ENCODE measurements at places on chromosomes 1 and 21. TPM values are rescaled to one million over a fixed set of nuclear protein-coding genes. Genes with fewer than 3 reads are reported as not detected.

DNA sequence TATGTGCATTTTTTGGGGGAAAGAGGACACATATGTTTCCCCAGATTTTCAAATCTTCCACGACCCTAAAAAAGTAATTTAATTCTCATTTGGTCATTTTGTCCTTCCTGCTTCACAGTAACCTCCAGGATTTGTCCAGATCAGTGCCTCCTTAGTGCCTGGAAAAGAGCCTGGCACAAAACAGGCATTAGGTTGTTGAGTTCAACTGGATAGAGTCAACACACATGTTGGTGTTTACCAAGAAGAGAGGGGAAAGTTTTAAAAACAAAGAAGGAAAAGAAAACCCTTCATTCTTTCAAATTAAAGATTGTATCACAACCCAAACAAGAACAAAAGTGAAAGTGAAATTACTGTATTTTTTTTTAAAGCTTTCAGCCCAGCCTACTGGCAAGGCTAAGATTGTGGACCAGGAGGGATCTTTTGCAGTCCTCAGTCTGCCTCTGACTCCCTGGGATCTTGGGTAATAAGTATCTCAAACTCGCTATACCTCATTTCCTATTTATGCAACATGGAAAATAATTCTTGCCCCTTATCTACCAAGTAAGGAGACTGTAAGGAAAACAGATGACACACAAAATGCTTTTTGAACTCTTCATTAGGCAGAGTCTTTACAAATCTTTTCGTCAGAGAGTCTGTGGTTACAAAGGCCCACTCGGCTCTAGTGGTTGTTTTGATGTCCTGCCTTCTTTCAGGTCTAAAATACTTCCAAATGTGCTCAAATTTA is 57.8 kb downstream of the ZNF281 start:
- DNase-seq = no peak

- no peak for DNase-seq
These were observed 10.6 kb downstream of the RHBG start for GRCh38 chr1:156379420-156380165.

DNA sequence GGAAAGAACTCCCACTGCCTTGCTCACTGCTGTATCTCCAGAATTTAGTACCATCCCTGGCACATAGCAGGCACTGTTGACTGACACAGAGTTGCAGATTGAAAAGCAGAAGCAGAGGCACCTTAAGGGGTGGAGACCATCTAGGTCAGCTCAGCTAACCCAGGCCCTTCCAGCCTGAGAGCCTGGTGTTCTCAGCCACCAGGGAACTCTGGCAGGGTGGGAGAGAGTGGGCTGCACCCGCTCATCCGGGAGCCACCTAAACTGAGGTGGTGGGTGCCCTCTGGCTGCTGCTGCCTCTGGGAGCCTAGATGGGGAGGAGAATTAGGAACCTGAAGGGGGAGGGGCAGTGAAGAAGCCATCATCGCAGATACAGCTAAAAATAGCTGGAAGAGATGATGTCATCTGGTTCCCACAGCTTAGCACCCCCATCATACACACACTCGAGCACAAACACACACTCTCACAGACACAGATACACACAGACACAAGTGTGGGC is 1.5 kb upstream of the TSPAN1 start:
- DNase-seq = no peak

GRCh38 chr1:208977012-208977411 is 606.5 kb upstream of the CAMK1G start:
- no peak for DNase-seq

DNA sequence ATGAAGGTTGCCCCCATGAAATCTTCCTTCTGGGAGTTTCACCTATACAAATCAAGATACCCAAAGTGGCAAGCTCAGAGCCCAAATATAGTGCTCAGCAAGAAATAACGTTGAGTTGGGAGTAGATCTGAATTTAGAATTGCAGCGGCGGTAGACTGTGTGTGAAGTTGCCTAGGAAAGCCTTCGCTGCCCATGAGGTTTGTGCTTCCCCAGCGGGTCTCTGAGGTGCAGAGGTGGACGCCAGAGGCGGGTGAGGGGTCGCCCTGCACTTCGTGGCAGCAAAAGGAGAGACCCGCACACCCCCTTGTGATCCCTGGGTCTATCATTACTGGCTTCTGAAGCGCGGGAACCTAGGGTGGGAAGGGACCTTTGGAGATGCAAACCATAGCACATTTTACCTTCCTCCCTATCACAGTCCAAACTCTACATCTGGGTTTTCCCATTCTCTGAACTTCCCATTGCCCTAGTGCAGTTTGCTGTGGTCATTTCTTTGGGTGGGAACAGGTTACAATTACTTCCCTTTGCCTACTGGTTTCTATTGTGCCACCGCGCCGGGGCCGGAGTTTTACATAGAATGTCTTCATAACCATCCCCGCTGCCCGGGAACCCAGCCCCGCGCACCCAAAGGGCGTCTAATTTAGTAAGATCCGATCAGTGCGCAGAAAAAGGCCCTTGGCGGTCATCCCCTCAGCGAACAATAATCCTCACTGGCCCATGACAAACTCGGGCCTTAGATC is 5.2 kb downstream of the TBX15 start:
- no peak for DNase-seq

Gene TNFRSF4
- 0.80 TPM for polyA plus RNA-seq

DNA sequence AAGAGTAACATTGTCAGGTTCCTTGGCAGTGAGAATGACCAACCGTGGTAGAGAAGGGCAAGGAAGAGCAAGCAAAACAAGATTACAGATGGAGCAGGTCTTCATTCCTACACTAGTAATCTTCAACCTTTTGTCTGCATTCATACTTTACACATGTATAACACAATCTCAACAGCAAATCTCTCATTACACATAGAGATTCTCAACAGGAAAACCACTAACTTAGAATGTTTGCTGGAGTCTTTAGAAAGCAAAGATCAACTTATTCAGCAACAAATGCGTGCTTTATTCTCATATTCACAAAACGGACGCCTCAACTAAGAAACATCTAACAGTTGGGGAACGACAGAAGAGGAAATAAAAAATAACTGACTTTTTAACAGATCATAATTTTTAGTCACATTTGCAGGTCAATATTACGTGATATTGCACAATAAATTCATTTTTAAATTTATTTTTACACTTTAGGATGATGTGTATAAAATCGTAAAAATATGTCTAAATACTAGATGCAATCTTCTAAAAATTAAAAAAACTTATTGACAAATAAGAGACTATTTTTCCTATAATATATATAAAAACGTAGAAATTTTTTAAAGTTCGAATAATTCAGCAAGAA is 82.9 kb downstream of the ARID4B start:
- DNase-seq = no peak

Gene CAPN8
- 4.3 TPM for polyA plus RNA-seq

Gene HMGCS2
- polyA plus RNA-seq = 93.7 TPM

DNA sequence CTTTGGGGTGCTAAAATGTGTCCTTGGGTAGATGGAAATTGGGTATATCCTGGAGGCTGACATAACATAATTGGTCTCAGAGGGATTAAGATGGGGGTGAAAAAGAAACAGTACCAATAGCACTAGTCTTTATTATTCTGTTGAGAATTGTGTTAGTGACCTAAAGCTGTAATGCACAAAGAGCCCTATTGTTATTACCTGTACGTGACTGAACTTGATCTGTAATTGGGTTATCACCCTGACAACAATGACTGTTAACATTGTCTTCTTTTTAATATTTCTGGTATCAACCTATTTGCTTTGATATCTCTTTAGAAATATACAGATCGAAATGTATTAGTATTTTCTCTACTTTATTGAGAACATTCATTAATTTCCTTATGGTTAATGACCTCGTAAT is 147.6 kb downstream of the NEK7 start:
- no peak for DNase-seq

DNA sequence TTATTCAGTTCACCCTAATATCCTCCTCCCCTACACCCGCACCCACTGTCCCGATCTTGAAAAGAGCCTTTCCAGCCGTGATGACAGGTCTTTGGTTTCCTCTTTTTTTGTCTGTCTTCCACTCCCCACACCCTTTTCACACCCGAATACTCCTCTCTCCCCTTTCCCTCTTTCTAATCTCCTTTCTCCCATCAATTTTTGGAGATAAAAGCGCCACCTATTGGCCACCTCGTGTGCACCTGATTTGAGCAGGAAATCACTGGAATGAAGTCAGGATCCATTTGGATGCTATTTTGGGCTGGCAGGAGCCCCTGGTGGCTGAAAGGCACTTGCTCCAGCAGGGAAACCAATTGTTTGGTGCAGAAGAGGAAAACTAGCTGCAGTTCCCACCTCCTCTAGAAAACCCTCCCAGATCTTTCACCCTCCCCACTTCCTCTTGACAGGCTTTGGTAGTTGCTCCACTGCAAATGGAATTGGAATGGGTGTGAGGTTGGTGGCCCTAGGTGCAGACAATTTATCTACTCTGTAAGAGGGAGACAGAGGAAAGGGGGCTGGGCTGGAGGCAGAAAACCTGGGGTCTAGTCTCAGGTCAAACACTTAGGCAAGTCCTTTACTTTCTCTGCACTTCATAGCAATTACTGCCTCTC is 8.4 kb downstream of the FOXE3 start:
- DNase-seq = no peak

- DNase-seq = no peak
These were observed 74.7 kb downstream of the MEGF6 start for GRCh38 chr1:3536420-3537195.

- no peak for DNase-seq
These were observed 2.9 kb upstream of the KIF17 start for GRCh38 chr1:20720631-20721091.

DNA sequence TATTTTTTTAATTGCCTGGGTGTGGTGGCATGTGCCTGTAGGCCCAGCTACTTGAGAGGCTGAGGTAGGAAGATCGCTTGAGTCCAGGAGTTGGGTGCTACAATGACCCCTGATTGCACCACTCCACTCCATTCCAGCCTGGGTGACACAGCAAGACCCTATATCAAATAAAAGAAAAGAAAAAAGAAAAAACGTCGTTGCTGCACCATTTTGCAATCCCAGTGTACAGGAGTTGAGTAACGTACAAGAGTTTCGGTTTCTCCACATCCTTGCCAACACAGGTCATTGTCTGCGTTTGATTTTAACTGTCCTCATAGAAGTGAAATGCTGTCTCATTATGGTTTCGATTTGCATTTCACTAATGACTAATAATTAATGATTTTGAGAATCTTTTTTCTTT is 7.9 kb downstream of the ZNF684 start:
- no peak for DNase-seq

DNA sequence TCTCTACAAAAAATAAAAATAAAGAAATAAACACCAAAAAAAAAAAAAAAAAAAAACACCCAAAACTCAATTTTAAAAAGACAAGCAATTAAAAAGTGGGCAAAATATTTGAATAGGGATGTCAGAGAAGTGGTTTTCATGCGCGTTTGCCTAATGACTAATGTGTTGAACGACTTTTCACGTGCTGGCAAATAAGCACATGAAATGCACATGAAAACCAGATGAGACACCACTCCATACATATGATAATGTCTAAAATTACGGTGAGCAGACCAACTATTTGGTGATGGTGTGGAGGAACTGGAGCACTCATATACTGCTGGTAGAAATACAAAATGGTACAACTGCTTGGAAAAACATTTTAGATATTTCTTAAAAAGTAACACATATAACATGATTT is 39.4 kb upstream of the UHMK1 start:
- DNase-seq = no peak

Gene OR2M3
- 0.11 TPM for polyA plus RNA-seq

Gene PAQR6
- polyA plus RNA-seq = 3.6 TPM

- no peak for DNase-seq
These were observed 34.0 kb upstream of the ADGRL4 start for GRCh38 chr1:79040424-79041082.

DNA sequence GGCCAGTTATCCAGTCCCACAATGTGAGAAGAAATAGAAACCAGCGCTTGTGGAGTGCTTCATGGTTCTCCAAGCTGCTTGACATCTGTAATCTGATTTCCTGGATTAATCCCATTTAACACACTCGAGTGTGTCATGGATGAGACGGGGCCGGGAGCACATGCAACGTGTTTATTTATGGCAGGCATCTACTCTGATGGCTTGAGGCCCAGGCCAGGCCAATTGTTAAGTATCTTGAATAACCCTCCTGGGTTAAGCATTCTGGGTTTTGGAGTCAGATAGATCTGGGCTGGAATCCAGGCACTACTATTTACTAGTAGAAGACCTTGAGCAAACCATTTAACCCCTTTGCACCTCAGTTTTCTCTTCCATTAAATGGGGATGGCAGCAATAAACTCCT is 37.5 kb upstream of the LAPTM5 start:
- DNase-seq = no peak

DNA sequence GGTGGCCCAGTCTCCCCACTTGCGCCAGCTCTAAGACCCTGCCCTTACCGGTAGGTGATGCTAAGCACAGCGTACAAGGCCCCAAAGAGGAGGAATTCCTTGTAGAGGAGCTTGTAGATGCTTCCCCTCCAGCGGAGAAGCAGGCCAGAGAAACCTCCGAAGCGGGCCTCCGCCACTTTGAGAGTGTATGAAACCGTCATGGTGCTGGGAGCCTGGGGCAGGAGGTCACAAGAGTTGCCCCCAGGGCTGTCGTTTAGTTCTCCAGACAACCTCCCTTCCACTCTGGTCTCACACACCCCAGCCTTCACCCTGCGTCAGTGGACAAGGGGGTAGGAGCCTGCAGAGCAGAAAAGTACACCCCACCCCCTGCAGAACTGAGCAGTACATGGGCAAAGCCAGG is 464 bp downstream of the BEST4 start:
- no peak for DNase-seq

GRCh38 chr1:110067893-110068645 is 2.4 kb downstream of the ALX3 start:
- no peak for DNase-seq

- no peak for DNase-seq
These were observed 21.3 kb upstream of the CCDC190 start for GRCh38 chr1:162882248-162882674.

DNA sequence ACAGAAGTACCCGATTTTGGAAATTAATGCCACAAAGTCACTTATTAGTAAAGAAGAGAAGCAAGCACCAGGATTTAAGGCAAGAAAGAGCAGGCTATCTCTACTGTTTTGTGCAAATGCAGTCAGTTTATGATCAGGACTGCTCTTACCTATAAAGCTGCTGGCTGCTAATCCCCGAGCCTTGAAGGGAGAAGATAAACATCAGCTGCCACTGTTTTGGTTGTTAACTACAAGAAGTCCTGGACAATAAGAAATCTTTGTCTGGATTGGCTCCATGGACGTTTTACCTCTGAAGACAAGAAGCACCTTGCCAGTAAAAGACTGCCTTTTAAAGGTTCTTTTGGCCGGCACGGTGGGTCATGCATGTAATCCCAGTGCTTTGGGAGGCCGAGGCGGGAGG is 21.4 kb downstream of the FRRS1 start:
- no peak for DNase-seq
